ENCODE measurements at places on chromosomes 4 and X.

DNA sequence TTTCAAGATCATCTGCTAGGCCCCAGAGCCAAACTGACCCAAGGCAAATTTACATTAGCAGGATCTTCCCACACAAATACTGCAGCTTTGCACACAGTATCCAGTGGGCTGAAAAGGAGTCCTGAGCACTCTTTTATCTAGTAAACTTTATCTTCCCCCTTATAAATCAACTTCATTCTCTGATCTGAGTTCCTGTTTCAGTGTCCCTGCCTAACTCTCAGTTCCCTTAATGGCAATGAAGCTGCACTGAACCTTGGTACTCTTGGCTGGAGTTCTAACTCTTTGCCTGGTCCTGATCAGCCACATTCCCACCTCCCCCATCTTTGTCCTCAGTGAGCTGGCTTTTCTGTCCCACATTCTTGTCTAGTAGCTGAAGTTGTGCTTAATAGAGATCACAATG, 37.4 kb downstream of the EDA2R start:
- no peak for DNase-seq

GRCh38 chrX:43728966-43729365, 72.9 kb downstream of the MAOA start:
- DNase-seq: no peak

GRCh38 chr4:57064811-57065711, 45.1 kb downstream of the IGFBP7 start:
- no peak for DNase-seq

GRCh38 chr4:36255577-36255976, 11.3 kb upstream of the ARAP2 start:
- no peak for DNase-seq

GRCh38 chr4:118814058-118814457, 21.9 kb downstream of the SEC24D start:
- no peak for DNase-seq

- no peak for DNase-seq
These were observed 1317.7 kb downstream of the FSTL5 start for GRCh38 chr4:160846121-160846520.

DNA sequence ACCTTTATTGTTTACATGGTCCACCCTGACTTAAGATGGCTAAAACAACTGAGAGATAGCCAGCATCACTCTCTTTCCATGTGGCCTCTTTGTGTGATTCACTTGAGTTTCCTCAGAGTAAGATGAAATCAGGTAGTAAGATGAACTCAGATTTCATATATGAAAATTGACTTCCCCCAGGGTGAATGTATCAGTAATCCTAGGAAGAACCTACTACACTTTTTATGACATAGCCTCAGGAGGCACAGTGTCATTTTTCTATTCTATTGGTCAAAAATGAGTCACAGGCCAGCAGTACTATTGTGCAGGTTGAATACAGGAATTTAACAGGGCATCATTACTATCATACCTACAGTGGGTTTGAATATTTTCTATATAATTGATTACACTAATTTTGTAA, 14.6 kb upstream of the SULT1E1 start:
- no peak for DNase-seq

Measured in NCI-H2081 (cell line).